ENCODE measurements at places on chromosomes 3 and 15.

DNA sequence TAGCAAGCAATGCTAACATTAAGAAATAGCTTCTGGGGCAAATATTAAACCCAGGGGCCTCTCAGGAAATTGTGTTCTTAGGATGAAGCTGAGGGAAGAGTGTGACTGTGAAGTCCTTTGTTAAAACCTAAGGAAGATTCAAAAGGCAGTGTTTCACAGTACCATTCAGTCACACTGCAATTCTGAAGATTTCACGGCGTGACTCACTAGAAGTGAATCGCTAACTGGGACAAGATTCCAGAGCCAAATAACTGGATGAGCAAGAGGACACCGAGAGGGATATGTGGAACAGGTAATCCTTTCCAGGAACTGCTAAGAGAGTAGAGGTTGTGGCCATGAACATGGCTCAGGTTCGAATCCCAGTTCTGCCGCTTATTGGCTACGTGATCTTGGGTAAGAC is 61.8 kb upstream of the SMAD3 start:
- no peak for DNase-seq

DNA sequence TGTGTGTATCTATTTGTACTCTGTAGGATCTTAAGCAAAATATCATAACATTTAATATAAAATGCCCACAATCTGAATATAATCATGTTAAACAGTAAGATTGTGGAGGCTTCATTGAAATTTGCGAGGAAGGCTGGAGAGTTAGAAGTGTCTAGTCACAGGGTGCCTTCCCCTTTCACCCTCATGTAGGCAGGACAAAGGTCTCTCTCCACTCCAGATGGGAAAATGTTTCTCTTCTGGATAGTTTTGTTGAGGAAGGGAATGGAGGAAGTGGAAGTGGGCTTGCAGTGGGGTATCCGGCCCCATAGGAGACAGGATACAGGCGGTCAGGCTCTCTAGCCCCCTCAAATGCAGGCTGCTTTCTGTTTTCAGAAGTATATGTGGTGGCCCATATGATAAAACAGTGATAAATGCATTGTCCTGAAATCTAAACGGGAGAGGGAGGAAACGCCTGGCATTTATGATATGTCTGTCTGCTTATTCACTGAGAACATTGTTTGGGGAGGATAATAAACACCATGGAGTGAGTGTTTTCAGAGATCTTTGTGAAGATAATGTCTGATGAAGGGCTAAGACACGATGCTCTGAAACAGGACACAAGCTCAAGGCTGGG is 13.3 kb upstream of the MYZAP start:
- peak; percentile 21 for DNase-seq

GRCh38 chr3:172675441-172676193 is 35.2 kb downstream of the NCEH1 start:
- no peak for DNase-seq

GRCh38 chr15:101062471-101063171 is 143.5 kb downstream of the LRRK1 start:
- DNase-seq: peak; percentile 57

DNA sequence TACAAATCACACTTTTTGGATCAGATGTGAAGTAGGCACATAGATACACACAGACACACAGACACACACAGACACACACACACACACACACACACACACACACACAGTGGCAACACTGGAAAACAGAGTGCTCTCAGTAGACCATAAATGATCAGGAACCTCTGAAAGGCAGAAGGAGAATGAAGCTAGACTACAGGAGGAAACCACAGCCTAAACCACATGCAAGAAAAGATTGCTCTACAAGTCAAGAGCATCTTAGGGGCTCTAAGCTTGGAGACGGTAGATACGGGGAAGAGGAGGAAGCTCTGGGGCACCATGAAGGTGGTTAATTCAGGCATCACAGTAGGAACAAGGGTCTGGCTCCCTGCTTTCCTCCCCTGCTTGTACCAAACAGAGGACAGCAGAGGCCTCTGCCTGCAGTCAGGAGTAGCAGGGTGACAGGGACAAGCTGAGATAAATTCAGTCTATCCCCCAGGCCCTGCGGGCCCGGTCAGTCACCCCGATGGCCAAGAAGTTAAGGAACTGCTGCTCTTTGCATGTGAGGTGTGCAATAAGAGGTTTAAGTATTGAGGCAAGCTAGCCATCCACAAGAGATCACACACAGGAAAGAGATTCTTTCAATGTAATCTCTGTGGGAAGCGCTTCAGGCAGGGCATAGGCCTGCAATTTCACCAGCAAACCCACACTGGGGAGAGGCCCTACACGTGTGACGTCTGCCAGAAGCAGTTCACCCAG is 23.5 kb upstream of the ARPIN start:
- DNase-seq: no peak

GRCh38 chr3:55620351-55621025 is 133.4 kb upstream of the WNT5A start:
- no peak for DNase-seq

DNA sequence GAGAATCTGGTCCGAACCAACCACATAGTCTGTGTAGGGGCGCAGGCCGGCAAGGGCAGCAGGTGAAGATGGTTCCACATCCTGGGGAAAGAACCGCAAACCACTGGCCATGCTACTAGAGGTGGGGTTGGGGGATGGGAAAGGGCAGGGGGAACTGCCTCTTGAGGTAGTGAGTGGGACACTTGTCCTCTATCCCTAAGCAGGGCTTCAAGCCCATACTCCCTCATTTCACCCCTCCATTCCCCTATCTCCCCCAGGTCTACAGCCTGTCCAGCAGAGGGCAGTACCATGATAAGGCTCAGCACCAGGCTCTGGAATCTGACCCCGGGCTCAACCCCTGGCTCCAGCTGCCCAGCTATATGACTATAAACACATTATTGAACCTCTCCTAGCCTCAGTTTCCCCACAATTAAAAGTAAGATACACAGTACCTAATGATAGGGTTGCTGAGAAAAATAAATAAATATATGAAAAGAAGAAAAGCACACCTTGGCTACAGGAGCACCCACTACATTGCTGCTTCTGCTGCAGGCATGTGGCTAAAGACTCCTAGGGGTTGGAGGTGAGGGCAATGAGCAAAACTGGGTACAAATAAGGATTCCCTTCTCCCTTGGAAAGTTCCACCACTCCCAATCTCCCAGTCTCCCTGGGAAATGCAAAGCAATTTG is 6.3 kb downstream of the GORASP1 start:
- no peak for DNase-seq

DNA sequence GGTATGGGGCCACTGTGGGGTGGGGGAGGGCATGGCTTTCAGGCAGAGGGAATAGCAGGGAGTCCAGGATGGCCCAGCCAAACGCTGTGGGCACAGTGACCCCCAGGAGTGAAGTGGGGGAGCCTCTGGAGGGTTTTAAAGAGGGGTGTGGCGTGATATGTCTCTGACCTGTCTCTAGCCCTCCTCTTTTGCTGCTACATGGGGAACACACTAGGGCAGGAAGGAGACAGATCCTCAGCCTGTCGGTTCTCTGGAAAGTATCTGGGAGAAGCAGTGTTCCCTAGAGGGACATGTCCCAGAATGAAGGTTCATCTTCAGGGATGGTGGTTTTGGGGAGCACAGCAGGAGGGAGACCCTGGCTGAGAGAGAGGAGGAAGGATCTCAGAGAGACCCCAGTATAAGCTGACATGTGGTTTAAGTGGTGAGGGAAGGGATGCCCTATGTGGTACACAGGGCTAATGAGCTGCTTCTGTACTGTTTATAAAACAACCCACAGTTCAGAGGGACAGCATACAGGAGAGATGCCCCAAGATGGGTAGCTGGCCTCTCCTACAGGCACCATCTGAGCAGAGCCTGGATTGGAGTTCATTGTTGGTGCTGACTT is 37.7 kb downstream of the TRIM71 start:
- no peak for DNase-seq

- DNase-seq: no peak
These were observed 43.9 kb downstream of the MUC4 start for GRCh38 chr3:195767792-195768191.

DNA sequence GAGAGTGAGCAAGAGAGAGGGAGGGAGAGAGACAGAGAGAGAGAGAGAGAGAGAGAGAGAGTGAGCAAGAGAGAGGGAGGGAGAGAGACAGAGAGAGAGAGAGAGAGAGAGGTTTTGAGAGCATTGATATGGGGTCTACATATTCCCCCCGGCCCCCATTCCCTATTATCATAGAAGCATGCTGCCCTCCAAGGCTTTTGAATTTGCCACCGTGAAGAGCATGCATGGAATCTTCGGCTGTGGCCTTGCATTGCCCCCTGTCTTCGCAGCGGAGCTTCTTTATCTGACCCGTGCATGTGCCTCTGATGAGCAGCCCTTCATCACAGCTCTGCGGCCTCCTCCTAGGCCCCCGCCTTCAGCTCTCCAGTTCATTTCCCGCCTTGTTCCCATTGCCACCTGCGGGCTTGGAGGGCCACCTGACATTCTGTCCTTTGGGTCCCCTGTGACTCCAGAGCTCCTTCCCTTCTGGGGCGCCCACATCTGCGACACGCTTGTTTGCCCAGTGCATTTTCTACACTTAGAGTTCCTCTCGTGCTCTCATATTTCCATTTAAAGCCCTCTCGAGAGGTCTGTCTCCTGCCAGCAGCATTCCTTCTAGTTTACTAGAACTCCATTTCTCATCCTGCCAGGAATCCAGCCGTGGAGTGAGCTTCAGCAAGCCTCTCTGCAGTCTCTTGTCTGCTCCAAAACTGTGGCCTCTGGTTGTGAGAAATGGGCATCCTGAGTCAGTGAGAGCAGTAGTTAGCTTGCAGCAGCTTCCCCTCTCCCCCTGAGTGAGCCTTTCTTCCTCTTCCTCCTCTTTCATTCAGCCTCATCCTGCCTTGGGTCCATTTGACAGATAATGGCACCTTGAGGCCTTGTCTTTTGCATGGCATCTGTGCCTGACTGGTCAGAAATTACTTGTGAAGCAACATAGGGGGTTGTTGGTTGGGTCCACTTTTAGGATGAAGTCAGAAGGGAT is 25.3 kb downstream of the LPP start:
- DNase-seq: no peak

DNA sequence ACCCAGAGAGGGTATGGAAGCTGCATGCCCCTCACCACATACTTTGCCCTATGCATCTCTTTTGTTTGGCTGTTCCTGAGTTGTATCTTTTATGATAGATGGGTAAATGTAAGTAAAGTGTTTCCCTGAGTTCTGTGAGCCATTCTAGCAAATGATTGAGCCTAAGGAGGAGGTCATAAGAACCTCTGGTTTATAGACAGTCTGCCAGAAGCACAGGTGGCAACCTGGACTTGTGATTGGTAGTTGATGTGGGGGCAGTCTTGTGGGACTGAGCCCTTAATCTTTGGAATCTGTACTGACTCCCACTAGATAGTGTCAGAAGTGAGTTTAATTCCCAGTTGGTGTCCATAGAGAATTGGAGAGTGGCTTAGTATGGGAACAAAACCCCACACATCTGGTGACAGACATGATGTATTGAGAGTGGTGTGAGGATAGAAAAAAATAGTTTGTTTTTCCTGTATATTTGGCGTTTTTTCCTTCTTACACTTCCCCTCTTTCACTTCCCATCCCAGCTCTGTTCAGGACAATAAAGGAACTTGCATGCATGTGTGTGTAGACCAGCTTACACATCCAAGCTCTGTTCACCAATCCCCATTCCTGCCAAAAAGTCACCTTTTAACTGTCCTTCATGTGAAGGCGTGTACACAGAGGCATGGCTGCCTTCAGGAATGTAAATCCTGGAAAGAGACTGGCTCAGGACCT is 38.1 kb upstream of the SPPL2A start:
- no peak for DNase-seq

DNA sequence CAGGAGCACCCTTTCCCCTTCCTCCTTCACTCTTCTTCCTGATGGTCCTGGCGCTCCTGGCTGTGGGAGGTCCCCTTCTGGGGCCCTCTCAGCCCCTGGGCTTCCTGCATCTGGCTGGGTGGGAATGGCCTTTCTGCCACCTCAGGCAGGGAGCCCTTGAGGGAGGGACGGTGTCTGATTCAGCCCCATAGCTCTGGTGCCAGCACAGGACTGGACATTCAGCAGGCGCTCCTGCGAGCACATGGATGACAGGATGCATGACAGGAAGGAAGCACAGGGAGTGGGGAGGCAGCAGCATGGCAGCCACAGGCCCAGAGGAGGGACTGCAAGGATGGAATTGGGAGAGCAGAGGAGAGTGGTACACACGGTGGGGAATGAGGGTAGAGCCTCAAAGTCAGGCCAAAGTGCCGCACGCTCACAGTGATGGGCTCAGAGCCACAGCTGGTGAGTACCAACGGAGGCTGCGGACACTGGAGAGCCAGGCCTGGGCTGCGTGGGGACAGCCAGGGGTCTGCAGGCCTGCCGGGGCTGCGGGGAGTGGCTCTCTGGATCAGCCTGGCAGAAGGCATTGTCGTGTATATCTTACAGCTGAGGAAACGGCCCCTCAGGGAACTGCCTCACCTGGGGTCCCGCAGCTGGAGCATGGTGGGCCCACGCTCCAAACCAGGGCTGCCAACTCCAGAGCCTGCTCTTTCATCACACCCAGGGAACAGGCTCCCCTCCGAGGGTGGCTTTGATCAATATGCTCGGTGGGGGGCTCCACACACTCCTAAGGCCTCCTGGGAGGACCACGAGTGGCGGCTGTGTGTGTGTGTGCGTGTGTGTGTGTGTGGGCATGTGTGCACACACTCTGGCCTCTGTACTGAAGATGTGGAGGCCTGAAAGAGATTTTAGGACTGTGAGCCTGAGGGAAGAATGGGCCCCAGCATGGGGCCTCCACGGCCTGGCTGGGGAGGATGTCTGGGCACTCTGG is 51.4 kb upstream of the CTSH start:
- DNase-seq: no peak

GRCh38 chr15:100094127-100094510 is 247.7 kb downstream of the ADAMTS17 start:
- peak; percentile 53 for DNase-seq

GRCh38 chr3:41352510-41352909 is 153.2 kb downstream of the CTNNB1 start:
- no peak for DNase-seq

- peak; percentile 29 for DNase-seq
These were observed 9.0 kb downstream of the KY start for GRCh38 chr3:134641671-134642300.

- DNase-seq: no peak
These were observed 249.3 kb downstream of the UNC13C start for GRCh38 chr15:54227569-54227968.

GRCh38 chr15:100278596-100279380 is 63.0 kb downstream of the ADAMTS17 start:
- no peak for DNase-seq

GRCh38 chr3:54663501-54664011 is 264.3 kb downstream of the LRTM1 start:
- DNase-seq: no peak

GRCh38 chr15:85047271-85047948 is 65.8 kb downstream of the PDE8A start:
- no peak for DNase-seq

- DNase-seq: no peak
These were observed 14.1 kb downstream of the ARL13B start for GRCh38 chr3:93994056-93994455.

DNA sequence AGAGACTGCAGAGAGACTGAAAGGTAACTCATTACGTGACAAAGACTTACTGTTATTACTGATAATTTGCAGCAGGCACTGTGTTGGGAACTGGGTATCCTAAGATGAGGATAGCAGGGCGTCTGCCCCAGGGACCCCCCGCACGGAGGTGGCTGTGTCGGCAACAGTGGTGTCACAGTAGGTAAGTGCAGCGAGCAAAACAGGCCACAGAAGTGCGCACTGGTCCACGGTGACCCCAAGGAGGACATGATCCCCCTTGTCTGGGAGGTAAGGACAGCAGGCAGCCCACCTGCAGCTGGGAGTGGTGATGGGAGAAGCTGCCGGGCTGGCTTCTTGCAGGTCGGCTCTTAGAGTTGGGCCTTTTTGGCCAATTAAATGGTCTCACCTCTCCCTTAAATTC is 82.9 kb downstream of the FAM43A start:
- peak; percentile 70 for DNase-seq
